ENCODE measurements at places on chromosomes 1 and 21.

GRCh38 chr1:46274225-46275029 is 26.9 kb downstream of the RAD54L start:
- DNase-seq = no peak

DNA sequence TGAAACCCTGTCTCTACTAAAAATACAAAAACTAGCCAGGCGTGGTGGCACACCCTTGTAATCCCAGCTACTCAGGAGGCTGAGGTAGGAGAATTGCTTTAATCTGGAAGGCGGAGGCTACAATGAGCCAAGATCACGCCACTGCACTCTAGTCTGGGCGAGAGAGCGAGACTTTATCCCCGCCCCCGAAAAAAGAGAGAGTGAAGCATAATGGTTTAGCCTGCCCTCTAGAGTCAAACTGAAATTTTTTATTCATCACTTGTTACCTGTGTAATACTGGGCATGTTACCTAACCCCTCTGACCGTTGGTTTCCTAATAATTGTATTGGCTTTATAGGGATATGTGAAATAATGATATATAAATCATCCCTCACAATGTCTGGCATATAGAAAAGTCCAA is 18.8 kb downstream of the GPR52 start:
- no peak for DNase-seq

GRCh38 chr1:42941640-42942330 is 16.9 kb downstream of the SLC2A1 start:
- peak; percentile 88 for DNase-seq

DNA sequence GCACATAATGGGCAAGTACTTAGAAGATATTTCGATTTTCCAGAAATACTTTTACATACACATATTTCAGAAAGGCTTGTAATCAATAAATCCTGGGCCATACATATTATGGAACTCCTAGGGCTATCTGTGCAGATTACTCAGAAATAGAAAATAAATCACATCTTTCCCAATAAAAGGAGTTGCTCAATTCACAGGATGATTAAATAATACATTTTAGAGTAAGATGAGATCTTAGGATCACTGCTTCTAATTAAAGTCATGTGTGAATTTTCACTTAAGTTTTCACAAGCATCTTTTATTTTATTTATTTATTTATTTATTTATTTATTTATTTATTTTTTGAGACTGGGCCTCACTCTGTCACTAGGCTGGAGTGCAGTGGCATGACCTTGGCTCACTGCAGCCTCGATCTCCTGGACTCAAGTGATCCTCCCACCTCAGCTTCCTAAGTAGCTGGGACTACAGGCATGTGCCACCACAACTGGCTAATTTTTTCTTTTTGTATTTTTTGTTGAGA is 144.2 kb downstream of the HIVEP3 start:
- no peak for DNase-seq

DNA sequence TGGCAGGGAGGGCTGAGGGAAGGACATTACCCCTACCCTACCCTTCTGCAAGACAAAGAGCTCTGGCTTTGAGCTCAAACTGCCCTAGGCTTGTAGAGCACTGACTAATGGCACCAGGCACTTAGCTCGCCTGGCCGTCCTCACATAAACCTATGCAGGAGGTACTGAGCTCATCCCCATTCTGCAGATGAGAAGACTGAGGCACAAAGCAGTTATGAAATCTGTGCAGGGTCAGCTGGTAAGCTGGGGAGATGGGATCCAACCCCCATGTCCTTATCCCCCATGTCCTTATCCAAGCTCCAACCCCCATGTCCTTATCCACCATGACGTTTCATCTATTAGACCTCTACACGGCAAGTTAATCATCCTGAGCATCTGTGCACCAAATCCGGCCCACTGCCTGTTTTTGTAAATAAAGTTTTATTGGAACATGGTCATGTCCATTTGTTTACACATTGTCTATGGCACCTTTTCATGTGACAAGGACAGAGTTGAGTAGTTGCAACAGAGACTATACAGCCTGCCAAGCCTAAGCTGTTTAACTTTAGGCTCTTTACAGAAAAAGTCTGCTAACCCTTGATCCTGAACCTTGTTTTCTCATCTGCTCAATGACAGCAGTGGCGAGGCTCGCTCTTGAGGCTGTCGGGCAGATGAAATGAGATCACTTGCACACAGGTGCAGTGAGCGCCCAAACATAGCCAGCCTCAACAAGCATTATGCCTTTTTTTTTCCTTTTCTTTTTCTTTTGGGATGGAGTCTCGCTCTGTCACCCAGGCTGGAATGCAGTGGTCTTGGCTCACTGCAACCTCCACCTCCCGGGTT is 86.8 kb downstream of the FBXO2 start:
- DNase-seq = no peak

DNA sequence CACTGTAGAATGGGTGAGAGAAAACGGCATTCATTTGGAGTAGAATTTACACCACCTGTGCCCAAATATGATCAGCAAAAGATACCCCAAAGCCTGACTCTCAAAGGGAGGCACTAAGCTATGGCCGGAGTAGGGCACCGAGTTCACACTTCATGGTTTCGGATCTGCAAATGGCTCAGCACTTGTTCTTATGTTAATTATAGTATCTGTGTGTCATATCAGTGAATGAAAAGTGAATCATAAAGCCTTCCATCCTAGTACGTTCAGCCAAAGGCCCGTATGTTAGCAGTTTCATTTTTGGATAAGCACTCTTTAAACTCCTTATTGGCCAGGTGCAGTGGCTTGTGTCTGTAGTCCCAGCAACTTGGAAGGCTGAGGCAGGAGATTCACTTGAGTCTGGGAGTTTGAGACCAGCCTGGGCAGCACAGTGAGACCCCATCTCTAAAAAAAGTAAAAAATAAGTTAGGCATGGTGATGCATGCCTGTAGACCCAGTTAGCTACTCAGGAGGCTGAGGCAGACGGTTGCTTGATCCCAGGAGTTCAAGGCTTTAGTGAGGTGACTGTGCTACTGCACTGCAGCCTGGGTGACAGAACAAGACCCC is 4.9 kb upstream of the CORT start:
- no peak for DNase-seq

- no peak for DNase-seq
Measured at GRCh38 chr1:208182880-208183645, 61.1 kb downstream of the PLXNA2 start.

GRCh38 chr21:16536643-16537434 is 807.1 kb downstream of the USP25 start:
- no peak for DNase-seq

GRCh38 chr1:151858030-151858746 is 4.7 kb upstream of the THEM5 start:
- no peak for DNase-seq

DNA sequence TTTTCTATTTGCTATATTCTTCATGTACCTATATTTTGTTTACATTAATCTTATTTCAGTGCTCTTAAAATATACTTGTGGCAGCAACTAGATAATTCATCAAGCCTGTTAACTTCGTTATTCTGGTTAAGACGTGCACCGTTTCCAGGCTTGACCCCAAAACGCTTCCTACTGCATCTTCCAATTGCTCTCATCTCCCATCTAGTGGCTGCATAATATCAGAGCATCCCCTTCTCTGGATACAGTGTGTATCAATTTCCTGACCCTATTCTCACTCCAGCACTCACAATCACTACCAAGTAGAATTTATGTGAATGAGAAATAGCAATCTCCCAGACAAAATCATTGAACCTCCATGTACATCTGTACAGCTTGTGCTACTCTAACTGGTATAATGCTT is 1280.3 kb upstream of the B3GALT2 start:
- no peak for DNase-seq

DNA sequence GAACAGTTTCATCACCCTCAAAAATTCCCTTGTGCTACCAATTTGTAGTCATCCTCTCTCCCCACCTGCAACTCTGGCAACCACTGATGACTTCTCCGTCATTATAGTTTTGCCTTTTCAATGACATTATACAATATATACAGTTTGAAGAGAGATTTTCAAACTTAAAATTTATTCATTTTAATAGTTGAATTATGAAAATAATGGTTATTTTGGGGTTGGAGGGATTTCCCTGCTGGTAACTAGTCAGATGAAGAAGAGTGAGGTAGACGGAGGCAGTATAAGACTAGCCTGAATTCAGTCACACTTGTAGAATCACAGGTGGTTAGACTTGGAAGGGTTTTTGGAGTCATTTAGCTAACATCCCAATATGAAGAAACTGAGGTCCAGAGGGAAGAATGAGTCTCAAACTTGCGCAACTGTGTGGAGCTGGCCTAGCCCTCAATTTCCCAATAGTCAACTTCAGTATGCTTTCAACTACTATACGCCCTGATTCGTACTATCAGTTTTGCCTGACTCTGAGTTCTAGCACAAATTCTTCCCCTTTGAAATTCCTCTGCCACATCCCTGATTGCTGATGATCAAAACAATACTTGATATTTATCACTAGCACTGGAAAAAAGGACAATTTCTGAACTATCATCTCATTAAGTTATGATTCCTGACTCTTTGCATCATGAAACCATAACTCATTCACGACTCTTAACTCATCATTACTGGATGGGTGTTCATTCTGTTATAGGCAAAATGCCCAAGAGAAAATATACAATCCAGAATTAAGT is 54.2 kb downstream of the VANGL2 start:
- DNase-seq = no peak

DNA sequence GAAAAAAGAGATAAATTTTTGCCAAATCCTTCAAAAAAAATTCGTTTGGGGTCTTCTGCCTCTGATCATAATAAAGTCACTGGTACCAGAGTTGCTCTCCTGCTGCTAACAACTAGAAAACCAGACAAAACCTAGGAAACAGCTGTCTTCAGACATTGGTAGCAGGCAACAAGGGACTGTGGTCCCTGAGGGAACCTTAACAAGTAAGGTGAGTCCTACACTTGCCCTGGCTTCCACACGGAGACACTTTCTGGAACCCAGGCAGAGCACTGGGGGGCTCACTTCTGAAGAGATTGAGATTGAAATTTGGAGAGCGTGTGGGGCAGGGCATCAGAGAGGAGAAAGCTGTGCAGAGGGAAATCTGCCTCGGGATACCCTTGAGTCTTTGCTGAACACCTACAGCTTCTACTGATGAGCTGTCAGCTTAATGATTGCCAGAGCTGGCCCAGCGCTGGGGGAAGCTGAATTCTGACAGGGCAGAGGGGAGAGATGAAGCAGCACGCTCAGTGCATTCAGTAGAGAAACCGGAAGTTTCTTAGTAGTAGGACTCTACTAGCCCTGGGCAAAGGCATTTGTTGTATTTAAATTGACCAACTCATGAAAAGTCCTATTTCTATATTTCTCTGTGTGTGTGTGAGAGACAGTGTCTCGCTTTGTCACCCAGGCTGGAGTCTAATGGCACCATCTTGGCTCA is 18.5 kb upstream of the FAM89A start:
- no peak for DNase-seq

GRCh38 chr1:173393659-173394000 is 83.5 kb upstream of the PRDX6 start:
- DNase-seq = no peak

DNA sequence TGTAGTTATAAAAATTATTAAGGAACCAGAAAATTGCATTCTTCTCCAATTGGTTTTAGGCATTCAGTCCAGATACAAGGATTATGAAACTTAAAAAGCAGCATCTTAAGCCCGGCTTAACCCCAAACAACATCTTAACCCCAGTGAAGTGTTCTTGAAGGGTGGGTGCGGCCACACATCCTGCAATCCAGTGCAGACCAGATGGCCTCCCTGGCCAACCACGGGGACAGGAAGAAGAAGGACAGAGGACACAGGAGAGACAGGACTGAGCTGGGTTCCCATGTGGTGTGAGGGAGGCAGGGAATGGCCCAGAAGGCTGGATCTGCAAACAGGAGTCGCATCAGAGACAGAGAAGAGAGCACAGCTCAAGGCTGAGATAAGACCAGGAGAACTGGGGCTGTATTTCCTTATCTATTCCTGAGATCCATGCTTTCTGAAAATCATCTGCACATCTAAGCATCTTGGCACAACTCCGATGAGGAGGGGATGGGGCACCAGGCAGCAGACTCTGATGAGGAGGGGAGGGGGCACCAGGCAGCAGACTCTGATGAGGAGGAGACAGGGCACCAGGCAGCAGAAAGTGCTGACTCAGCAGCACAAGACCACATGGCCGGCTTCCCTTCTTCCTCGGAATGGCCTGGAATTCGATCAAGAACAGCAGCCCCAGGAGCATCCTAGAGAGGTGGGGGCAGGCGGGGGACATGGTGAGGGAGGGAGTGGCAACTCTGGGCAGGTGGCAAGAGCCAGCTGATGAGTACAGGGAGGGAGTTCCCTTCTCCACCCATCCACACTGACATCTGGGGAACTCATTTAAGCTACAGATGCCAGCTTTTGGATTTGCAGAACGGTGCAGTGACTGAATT is 26.6 kb downstream of the ABCG1 start:
- no peak for DNase-seq

DNA sequence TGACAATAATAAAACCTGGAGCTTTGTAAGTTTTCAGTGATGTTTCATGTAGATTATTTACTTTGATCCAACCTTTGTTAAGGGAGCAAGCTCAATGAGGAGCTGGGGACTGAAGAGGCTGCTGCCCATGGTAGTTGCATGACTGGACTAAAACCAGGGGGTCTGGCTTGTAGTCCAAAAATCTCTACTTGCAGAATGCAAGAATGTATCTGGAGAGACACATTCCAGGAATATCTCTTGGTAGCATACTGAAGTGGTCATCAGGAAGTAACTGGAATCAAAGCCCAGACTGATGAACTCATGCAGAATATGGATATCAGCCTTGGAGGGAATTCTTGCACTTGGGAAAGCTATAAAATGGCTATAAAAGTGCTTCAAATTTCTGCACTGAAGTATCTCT is 5.8 kb upstream of the KIAA0040 start:
- no peak for DNase-seq

DNA sequence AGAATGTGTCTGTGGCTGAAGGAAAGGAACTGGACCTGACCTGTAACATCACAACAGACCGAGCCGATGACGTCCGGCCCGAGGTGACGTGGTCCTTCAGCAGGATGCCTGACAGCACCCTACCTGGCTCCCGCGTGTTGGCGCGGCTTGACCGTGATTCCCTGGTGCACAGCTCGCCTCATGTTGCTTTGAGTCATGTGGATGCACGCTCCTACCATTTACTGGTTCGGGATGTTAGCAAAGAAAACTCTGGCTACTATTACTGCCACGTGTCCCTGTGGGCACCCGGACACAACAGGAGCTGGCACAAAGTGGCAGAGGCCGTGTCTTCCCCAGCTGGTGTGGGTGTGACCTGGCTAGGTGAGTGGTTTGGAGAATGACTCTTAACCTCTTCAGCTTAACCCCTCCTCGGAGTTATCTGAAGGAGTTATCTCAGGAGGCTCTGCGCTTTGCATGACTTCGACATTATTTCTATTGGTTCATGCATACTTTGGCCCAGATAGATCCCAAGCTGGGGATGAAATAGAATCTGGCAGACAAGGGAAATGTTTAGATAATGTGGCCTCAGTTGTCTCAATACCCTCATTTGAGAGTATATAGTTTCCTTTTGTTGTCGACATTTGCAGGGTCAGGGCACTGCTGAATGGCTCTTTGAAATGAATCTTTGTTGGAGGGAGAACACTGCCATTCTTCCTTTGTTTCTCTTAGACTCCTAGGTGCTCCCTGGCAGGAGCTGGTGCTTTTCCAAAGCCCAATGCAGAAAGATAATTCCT is 39.7 kb downstream of the PTGFRN start:
- no peak for DNase-seq

DNA sequence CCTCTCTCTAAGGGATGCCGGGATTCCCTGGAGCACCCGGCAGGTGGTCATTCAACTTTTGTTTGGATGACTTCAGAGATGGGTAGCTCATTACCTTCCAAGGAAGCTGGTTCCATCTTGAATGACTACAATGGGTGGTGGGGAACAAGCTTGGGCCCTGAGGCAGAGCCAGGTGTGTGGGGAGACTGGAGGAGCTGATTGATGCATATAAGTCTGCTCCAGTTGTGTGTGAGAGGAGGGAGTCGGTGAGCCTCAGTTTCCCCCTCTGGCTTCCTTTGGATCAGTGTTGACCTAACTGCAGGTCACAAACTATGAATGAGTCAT is 133.8 kb upstream of the ZBTB40 start:
- DNase-seq = no peak
